ENCODE measurements at places on chromosomes 7 and 10.
A peak's percentile ranks its signal among the peaks of the same experiment; 100 is the strongest.

GRCh38 chr7:116495736-116496135 is 3.8 kb upstream of the CAV2 start:
- no peak for DNase-seq

GRCh38 chr7:42137941-42138340 is 99.1 kb downstream of the GLI3 start:
- DNase-seq = no peak

- no peak for DNase-seq
These were observed 107.5 kb downstream of the MKI67 start for GRCh38 chr10:128018691-128019090.

GRCh38 chr10:131786756-131787605 is 113.8 kb upstream of the PPP2R2D start:
- peak; percentile 36 for DNase-seq

DNA sequence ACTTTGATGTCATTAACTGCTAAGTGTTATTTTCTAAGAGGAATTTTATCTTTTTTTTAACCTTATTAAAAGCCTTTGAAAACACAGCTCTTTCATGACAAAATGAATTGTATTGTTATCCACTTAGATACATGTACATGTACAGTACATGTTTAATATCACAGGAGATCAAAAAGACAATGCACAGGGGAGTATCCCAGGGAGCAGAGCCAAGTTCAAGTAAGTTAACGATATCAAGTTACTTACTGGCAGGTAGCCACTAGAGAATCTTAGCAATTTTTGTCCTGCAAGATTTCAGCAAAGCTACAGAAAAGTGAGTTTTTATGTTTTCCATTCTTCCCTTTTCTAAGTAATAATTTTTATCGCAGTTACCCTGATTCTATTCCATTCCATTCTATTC is 33.9 kb upstream of the ARL4A start:
- DNase-seq = no peak

DNA sequence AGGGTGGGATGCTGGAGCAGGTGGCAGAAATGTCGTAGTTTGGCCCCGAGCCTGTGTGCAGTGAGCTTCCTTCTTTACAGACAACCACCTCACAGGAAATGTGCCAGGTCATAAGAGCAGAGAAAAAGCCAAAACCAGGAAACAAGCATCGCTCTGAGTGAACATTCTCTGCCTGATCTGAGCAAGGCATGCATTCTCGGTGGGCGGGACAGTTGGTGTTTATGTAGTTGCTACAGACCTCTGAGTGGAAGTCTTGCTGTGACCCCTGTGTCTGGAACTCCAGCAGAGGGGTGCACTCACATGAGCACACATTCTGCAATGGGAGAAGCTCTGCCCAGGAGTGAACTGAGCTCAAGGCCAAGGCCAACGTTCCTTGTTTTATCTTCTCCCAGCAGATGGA is 230.1 kb downstream of the TCERG1L start:
- DNase-seq = no peak

DNA sequence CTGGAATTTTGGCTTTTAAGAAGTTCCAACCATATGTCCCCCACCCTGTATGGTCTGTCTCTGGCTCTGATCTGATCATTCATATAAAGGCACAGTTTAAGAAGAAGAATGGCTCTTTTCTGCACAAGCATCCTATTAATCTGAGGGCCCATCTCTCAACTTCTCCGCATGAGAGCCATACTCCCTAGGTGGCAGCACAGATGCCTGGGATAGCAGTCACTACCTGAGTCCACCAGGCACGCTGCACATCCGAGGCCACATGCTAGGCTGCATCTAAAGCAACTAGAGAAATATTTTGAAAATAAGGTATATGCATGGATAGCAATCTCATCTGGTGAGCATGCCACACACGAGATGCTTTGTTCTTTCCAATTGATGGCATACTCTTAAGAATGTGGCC is 565.5 kb downstream of the PARD3 start:
- DNase-seq = no peak

- no peak for DNase-seq
These were observed 53.6 kb upstream of the ELN start for GRCh38 chr7:73974101-73974947.

- DNase-seq = no peak
These were observed 1.1 kb upstream of the STEAP4 start for GRCh38 chr7:88307823-88308222.

DNA sequence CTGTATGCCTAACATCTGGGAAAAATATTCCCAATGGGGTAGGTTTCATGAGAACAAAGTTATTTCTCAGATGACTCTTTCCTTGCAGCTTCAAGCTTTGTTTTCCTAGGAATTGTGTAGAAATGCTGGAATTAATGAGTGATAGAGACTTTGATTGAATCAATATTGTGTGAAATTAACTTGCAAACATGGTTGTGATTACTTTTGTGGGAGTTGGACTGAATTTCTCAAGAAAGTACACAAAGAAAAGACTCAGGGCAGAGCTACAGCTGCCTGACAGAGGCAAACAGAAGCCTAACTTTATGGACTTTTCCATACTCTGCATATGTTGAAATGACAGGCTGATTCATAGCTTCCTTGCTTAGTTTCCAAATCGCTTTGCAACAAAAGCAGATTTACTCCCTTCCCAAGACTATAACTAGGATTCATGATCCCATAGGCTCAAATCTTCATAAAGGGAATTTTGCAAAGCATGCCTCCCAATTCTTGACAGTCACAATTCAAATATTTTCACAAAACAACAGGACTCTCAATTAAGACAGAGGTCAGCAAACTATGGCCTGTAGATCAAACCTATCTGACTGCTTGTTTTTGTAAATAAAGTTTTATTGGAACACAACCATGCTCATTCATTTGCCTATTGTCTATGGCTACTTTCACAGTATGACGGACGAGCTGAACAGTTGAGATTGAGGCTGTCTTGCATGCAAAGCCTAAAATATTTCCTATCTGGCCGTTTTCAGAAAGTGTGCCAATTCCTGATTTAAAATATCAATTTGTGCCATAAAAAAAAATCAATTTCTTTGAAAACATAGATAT is 27.6 kb downstream of the NRP1 start:
- peak; percentile 50 for DNase-seq

GRCh38 chr10:46016190-46016589 is 14.2 kb downstream of the NCOA4 start:
- no peak for DNase-seq

GRCh38 chr10:112187527-112187926 is 4.0 kb upstream of the GPAM start:
- DNase-seq = no peak

DNA sequence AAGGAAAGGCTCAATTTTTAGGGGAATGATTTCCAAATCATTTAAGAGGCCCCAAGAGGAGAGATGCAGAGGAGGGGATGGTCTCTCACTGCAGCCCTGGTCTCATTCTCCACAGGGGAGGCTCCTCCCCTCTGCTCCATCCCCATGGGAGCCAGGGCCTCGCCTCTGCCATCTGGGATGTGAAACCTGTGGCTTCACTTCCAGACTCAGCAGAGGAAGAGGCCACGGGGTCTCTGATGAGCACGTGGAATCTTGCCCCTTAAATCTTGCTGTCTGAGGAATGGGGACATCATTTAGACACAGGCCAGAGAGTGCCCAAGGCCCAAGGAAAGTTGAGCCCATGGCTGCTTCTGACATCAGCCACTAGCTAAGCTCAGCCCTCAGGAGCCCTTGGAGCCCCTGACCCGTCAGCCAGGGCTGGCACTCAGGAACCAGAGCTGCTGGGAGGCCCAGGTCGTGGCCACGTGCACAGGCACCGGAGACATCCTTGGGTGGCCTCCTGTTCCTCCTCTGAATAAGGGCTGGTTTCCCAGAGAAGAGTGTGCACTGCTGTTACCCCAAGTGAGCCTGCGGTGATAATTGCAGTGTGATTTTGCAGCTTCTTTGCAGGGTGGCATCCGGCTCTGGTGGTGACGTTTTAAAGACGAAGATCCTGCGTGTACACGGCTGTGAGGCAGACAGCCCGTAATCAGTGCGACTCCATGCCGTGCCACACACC is 50.5 kb downstream of the VIPR2 start:
- no peak for DNase-seq

GRCh38 chr10:105681051-105681450 is 1040.0 kb downstream of the SORCS3 start:
- no peak for DNase-seq

DNA sequence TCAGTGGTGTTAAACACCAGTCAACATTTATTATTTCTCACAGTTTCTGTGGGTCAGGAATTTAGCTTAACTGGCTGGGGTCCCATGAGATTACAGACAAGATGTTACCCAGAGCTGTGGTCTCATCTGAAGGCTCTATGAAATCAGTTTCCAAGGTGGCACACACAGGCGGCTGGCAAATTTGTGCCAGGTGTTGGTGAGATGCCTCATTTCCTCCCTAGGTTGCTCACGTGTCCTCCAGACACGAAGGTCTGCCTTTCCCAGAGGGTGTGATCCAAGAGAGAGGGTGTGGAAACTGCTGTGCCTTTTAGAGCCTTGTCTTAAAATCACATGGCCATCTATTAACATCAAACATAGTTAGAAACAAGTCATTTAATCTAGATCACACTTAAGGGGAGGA is 209.0 kb downstream of the JCAD start:
- DNase-seq = no peak

- no peak for DNase-seq
These were observed 391.1 kb downstream of the RPS24 start for GRCh38 chr10:78424723-78425122.

- DNase-seq = no peak
These were observed 63.6 kb upstream of the RAB18 start for GRCh38 chr10:27440478-27440877.

DNA sequence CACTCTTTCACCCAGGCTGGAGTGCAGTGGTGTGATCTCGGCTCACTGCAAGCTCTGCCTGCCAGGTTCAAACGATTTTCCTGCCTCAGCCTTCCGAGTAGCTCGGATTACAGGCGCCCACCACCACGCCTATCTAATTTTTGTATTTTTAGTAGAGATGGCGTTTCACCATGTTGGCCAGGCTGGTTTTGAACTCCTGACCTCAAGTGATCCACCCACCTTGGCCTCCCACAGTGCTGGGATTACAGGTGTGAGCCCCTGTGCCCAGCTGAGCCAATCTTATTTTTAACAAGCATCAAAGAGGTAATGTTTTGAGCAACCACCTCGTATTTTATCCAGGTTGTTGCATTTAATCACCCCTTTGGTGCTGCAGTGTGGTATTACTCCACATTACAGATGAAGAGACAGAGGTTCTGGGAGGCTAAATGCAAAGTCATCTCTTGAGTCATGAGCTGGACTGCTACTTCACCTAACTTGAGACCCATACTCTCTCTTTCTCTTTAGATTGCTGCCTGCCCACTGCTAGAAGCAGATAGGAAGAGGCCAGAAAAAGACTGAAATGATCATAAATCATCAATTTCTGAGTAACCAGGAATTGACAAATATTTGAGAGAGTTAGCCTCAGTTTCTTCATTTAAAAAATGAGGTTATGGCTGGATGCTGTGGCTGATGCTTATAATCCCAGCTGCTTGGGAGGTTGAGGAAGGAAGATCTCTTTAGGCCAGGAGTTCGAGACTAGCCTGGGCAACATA is 116.2 kb downstream of the CAMK1D start:
- no peak for DNase-seq

GRCh38 chr10:98623176-98623575 is 176.4 kb upstream of the HPS1 start:
- peak; percentile 74 for DNase-seq

DNA sequence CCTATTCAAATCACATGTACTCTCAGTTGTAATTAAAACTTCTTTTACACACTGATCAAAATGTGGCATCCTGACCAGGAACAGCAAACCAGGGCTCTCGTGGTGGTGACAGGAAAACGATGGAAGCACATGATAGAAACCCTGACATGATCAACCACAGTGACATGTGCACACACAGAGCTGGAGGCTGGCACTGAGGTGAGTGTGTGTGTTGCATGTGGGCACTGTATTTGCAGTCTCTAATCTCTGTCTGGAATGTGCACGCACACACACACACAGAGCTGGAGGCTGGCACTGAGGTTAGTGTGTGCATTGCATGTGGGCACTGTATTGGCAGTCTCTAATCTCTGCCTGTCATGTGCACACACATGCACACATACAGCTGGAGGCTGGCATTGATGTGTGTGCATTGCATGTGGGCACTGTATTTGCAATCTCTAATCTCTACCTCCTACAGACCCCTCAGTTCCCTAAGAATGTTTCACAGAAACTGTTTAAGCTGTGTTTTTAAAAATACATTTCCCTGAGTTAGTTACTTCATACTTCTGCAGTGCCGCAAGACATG is 406.9 kb downstream of the SFMBT2 start:
- DNase-seq = no peak

GRCh38 chr10:43594944-43595589 is 11.2 kb upstream of the ZNF485 start:
- DNase-seq = peak; percentile 67

- DNase-seq = no peak
These were observed 47.3 kb downstream of the TFPI2 start for GRCh38 chr7:93843260-93843659.

GRCh38 chr10:9211228-9211627 is 1156.7 kb downstream of the GATA3 start:
- no peak for DNase-seq

GRCh38 chr7:36204044-36204663 is 51.1 kb downstream of the EEPD1 start:
- DNase-seq = no peak

- no peak for DNase-seq
These were observed 44.0 kb upstream of the ITGB1 start for GRCh38 chr10:33001908-33002492.

GRCh38 chr10:60848126-60848525 is 69.8 kb downstream of the CDK1 start:
- DNase-seq = no peak

GRCh38 chr7:105213611-105214010 is 175.1 kb downstream of the SRPK2 start:
- peak; percentile 47 for DNase-seq

DNA sequence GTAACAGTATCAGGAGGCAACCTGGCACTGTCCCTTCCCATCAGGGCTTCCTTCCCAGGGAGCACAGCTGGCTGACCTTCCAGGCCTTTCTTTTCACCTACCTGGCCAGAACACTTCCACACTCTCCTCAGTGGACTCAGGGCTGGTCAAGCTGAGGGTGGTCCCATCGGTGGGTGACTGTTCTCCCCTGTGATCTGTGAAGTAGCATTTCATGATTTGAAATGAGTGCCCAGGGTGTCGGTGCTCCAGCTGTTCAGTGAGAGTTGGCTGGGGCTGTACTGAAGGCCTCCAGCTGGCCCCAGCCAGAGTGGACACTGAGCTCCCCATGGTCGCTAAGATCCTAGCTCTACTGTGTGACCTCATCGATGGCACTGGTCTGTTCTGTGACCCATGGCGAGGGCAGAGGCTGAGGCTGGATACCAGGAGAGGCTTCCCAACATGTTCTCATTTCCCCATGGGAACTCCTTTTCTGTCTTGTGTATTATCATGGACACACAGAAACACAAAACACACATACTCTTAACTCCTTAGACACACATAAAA is at the start of gene FAM170B:
Gene FAM170B (minus strand): TSS at position 316 of the 543 bp plus-strand sequence. CDS start 103 bp downstream, at position 213.
- DNase-seq = no peak

Data from suppressor macrophage treated with lipopolysaccharide for 1 hour (primary cell).